ENCODE measurements at places on chromosomes 4 and X.

DNA sequence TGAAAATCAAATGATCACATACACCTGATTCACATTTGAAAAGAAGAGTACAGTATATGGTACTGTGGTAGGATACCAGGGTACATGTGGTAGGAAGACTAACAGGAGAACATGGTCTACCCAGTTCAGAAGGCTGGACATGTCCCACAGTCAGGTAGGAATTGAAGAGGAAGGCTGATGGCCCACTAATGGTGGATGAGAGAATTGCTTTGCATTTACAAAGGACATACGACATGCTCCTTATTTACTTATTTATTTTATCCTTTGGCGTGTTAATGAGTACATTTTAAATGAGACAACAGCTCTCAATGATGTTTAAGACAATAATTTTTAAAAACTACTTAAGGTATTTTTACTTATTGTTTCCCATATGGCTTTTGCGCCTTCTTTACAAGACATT is 106.7 kb upstream of the BMP2K start:
- DNase-seq: no peak

DNA sequence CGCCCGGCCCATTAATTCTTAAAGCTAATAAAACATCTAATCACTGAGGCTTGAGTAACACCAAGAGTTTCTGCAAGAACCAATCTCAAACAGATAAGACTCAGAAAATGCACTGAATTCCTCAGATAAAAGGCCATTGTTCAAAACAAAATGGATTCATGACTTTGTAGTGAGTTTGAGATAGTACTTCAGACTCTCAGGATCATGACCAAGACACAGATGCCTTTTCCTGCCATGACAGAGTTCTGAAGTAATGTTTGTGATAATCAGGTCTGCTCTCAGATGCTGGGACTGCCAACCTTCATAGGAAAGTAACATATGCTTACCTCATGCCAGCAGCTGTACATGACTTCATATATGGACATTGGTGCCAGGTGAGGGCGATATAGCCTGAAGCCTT is 54.6 kb downstream of the NIPAL1 start:
- no peak for DNase-seq

GRCh38 chr4:13534344-13535063 is 9.8 kb downstream of the NKX3-2 start:
- DNase-seq: peak; percentile 62

DNA sequence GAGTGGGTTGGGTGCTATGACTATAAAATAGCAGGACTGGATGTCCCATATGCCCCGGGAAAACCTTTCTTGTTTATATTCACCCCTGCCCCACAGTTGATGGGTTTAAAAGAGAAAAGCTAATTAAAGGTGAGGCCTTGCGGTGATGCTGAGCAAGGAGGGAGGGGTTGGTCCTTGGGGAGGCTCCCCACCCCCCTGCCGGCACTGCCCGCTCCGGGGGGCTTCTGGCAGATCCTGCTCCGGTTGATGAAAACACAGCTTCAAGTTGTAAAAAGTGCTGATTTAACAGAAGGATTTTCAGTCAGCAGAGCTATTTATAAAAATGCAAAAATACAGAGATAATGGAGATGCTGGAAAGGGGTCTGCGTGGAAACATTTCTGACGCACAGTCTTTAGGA is 68.6 kb downstream of the MTMR1 start:
- no peak for DNase-seq

- DNase-seq: no peak
Measured at GRCh38 chr4:158016511-158016910, 156.3 kb downstream of the GASK1B start.

DNA sequence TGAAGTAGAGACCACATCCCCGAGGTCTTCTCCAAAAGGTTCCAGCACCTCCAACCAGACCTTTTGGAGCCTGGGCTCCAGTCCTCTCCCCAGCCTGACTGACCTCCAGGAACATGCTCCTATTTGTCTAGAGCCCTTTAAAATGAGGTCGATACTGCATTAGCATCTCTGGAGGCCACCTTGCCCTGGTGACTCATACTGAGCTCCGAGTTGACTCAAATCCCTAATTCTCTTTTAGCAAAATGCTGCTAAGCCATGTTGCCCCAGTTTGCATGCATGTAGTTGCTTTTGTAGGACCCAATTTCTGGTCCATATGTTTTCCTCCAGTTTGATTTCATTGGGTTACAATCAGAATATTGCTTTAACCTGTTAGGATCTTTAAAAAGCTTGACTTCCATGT is 43.5 kb upstream of the CITED1 start:
- no peak for DNase-seq

- DNase-seq: no peak
Measured at GRCh38 chr4:113756005-113756410, 5.5 kb downstream of the CAMK2D start.
